SK-N-DZ (cell line): ENCODE measurements at places on chromosomes 5 and 9.

GRCh38 chr5:73096239-73096575 is 24.2 kb upstream of the TMEM171 start:
- no peak for DNase-seq

DNA sequence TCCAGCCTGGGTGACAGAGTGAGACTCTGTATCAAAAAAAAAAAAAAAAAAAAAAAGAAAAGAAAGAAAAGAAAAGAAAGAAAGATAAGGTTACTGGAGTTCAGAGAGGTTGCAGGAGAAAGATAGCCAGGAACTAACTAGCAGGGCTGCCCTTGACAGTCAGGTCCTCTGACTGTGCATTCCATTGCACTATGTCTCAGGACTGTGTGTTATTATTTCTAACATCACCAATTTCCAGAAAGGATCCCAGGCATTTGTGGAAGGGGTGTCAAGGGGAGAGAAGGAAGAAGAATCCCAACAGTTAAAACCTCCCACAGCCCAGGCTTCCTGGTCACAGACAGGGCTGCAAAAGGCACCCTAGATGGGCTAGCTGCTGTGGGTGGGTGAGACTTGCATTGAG is 25.1 kb downstream of the KLF4 start:
- DNase-seq, result no peak

DNA sequence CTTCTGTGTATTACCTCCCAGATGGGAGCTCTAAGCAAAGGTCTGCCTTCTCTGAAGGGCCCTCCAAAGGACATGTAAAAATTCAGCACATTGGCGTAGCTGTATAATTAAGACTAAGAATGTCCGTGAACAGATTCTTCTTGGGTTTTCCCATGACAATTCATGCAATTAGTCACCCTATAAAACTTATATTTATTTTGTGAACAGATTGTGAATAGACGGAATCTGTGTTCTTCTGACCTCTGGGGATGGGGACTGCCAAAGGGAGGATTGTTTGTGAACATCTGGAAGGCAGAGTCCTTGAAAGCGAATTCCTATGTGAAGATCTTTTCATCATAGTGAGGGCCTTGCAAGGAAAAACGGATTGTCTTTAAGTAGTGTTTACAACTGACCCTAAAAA is 111.3 kb downstream of the EGFLAM start:
- no peak for DNase-seq

- no peak for DNase-seq
Observed at GRCh38 chr5:179158556-179158955, 98.4 kb downstream of the ZNF354C start.

GRCh38 chr5:133122711-133123110 is 70.9 kb downstream of the HSPA4 start:
- no peak for DNase-seq

- DNase-seq, result no peak
Observed at GRCh38 chr5:10478436-10478835, 36.8 kb downstream of the ROPN1L start.

- DNase-seq, result no peak
Observed at GRCh38 chr9:99035313-99035712, 69.6 kb upstream of the TGFBR1 start.

GRCh38 chr5:133357758-133358157 is 254.6 kb downstream of the FSTL4 start:
- DNase-seq, result no peak

DNA sequence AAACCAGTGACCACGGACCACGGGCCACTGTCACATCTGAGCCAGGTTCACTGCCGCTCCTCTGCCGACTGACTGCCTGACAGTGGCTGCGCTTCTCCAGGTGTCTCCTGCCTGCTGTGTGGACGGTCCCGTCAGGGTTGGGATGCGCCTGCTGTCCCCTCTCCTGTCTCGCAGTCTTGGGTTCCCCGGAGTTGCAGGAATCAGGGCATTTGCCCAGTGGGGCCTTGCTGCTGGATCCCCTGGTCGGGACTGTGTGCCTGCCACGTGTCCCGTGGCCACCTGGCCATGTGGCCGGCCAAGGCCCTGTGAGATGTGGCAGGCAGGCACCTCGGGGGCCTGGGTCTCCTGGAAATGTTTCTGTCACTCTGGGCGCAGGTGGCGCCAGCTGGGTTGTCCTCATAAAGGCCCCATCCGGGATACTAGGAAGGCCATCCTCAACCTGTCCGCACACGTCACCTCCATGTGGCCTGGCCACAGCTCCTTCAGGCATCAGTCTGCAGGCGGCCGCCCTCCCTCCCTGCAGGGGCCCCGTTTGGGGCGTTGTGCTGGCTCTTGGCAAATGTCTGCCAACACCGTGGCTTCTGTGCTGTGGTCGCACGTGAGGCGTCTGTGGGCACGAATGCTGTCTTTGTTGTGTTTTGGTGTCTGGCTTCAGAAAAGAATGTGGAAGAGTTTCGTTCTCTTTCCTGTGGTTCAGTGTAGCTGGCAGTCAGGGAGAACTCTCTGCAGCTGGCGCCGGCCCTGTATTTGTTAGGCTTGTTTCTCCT is 6.4 kb upstream of the TOR4A start:
- no peak for DNase-seq

GRCh38 chr5:89071941-89072331 is 189.0 kb upstream of the MEF2C start:
- DNase-seq, result no peak

- no peak for DNase-seq
Observed at GRCh38 chr9:107615321-107615720, 125.8 kb upstream of the KLF4 start.
